ENCODE measurements at places on chromosomes 16 and 17. TPM values are rescaled to one million over a fixed set of nuclear protein-coding genes. Genes with fewer than 3 reads are reported as not detected.

Gene CES5A
- not detected for total RNA-seq

Gene MPV17L
- total RNA-seq = 0.05 TPM

GRCh38 chr17:18315562-18315922 lies 449 bp downstream of the SMCR8 start:
- no peak for DNase-seq

GRCh38 chr17:77756028-77756427 lies 202.5 kb upstream of the TNRC6C start:
- no peak for DNase-seq

DNA sequence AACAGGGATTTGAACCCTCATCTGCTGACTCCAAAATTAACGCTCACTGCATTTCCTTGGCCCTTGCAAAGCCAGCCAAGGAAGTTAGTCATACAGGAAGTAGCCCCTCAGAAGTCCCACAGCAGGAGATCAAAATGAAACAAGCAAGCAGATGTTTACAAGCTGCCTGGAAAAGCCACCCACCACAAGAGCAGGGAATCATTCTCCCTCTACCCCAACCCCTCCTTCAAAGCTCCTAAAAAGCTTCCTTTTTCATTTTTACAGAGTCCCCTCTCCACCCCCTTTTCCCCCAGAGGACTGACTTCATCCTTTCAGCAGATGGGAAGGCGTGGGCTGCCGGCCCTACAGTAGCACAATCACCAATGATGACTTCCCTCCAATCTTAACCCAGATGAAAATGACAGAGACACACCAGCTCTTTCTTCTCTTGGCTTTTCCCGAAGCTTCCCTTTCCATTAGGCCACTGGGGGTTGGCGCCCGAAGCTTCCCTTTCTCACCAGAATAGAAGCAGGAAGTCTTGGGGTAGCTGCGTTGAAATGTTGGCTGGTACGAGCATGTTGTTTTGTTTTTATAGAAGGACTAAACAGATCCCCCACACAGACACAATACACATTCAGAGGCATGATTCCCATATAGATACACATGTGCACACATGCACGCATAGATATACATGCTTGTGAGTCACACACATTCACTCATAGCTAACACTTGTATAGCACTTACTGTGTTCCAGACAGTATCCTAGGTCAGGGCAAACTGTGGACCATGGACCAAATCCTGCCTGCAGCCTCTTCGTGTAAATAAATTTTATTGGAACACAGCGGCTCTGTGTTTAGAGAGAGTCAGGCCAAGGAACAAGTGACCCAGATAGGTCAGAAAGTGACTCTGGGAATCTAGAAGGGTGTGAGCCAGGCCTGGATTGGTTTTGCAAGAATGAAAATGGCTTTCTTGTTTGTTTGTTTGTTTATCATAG lies 17.4 kb downstream of the ITPRIPL2 start:
- DNase-seq = no peak

- DNase-seq = no peak
Observed at GRCh38 chr16:59688006-59688405, 953.9 kb upstream of the GOT2 start.

GRCh38 chr17:1076982-1077302 lies 80.0 kb downstream of the TIMM22 start:
- DNase-seq = no peak

DNA sequence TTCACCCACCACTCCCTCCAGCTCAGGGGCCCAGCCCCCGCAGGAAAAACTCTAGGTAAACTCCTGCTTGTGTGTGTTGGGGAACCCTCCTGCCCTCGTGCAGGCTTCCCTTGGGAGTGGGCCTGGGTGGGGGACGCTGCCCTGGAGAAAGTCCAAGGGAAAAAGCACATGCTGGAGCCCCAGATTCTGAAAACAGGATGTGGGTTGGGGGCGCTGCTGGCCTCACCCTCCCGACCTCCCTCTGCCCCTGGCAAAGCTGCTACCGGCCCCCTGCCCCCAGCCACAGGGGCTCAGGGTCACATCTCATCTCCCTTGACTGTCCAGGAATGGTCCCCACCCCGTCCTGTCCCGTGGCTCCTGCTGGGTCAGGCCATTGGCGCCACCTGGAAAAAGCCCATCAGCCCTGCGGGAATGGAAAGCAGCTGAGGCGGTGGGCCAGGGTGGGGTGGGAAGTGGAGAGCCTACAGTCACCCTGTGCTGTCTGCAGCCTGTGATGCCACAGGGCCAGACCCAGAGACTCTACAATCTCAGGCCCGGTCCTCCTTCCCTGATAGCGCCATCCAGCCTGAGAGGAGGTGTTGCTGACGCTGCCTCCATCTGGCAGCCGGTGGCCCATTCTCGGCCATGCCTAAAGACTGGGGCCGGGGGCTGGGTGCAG lies 2.5 kb upstream of the GJD3 start:
- DNase-seq = no peak

GRCh38 chr16:55062442-55062841 lies 131.8 kb downstream of the IRX5 start:
- no peak for DNase-seq

DNA sequence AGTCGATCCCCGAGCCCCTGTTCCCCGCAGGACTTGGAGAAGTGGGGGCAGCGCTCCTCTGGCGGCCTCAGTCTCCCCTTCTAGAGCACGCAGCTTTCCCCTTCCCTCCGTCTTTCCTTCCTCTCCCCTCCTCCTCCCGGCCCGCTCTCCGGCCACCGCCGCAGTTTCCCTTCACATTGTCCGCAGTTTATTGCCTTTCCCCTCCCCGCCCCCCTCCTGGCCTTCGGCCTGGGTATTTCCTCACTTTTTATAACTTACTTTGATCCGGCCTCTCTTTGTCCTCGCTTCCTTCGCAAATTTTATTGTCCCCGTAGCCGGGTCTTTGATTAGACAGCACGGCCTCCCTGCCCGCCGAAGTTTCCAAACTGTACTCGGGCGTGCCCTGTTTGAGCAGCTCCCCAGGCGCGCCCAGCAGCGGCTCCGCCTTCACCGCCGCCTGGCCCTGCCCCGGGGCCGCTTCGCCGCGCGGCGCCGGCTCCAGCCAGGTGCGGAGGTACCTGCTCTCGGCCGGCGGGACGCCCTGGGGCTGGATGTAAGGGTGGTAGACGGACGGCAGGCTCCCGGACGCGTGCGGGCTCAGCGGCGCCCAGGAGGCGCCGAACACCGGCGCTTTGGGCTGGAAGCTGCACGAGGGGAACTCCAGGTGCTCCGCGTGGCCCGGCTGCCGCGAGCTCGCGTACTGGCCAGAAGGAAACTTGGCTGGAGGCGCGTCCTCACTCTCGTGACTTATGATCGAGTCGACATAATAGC lies 488 bp downstream of the HOXB9 start:
- DNase-seq = peak; percentile 61

DNA sequence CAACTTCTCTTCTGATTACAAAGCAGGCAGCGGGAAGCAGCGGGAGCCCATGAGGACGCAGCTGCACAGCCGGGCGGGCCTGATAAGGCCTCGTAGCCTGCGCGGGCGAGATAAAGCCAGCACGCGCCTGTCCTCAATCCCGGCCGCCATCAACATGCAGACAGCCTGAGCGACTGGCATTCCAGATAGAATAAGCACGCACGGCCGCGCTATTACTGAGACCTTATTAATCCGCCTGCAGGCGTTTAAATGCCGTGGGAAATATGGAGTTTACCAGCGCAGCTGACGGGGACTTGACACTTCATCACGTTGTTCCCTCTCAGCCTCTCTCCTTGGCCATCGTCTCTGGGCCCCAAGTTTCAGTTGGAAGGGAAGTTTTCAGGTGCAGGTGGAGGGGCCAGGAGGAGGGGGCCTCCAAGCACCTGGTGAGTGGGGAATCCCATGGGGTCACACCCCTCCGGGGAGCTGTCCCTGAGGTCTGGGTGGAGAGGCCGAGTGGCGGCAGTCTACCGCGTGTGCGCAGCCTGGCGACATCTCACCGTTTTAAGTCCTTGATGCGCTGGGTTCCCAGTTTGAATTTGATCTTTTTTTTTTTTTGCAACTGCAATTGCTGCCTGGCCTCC lies 27.3 kb upstream of the CBFA2T3 start:
- DNase-seq = no peak

GRCh38 chr17:58436805-58437239 lies 19.5 kb upstream of the RNF43 start:
- no peak for DNase-seq

DNA sequence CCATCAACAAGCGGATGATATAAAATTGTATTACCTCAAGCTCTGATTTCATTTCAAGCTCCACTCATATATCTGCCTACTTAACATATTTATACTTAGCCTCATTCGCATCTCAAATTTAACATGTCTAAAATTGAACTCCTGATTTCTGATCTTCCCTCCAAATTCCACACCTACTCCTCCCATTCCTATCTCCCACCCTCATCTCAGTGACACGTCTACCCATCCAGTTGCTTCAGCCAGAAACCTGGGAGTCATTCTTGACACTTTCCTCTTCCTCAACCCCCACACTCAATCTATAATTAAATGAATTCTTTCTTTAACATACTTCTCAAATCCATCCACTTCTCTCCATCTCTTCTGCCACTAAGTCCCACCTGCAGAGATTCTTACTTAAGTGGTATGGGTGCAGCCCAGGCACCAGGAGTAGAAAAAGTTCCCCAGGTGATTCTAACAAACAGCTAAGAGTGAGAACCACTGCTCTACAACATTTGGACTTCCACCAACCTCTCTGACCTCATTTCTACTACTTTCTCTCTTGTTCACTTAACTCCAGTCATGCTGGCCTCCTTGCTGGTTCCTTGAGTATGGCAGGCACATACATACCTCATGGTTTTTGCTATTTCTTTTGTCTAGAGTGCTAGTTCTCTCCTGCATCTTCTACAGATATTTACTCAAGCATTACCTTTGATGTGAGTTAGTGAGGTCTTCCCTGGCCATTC lies 18.1 kb downstream of the SPOP start:
- DNase-seq = no peak

- DNase-seq = no peak
Observed at GRCh38 chr17:55664287-55664686, 58.4 kb downstream of the TMEM100 start.

All from activated T-cell treated with anti-CD3 and anti-CD28 coated beads, Interleukin-2, amount 50 U/mL, for 72 hours (primary cell).